Thyroid gland (tissue), 4 donors: ENCODE measurements at places on chromosomes 2 and 18.

GRCh38 chr2:22893761-22894517 lies 491.0 kb upstream of the KLHL29 start:
- no peak for DNase-seq

DNA sequence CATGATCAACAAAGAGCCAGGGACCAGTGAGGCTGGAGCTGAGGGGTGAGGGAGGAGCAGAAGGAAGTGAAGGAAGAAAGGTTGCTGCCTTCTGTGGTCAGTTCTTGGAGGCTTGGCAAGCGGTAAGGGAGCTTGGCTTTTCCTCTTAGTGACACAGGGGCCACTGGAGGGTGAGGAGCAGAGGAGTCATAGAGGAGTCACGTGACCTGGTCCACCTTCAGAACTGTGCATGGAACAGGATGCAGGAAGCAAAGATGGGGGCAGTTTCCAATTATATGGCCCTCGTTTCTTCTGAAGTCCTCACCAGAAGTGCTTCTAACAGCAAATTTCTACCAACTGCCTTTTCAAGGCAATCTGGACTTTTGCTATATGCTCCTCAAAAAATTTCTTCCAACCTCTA lies 326.9 kb upstream of the SMIM21 start:
- DNase-seq = no peak

DNA sequence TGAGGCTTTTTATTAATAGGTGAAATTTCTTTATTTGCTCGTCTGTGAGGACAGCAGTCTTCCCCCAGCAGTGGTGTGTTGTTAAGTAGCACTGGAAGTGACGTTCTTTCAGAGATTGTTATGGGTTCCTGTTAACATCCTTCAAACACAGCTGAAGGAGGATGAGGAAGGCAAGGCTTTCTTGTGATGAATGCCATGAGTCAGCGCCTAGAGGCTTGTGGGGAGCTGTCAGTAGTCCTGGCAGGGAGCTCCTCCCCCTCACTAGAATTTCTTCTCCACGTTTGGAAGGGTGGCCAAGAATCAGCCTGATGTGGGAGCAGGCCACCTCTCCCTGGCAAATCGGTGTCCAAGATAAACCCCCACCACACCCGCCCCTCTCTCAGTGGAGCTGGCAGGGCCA lies 113.2 kb downstream of the ARHGEF4 start:
- DNase-seq = no peak

DNA sequence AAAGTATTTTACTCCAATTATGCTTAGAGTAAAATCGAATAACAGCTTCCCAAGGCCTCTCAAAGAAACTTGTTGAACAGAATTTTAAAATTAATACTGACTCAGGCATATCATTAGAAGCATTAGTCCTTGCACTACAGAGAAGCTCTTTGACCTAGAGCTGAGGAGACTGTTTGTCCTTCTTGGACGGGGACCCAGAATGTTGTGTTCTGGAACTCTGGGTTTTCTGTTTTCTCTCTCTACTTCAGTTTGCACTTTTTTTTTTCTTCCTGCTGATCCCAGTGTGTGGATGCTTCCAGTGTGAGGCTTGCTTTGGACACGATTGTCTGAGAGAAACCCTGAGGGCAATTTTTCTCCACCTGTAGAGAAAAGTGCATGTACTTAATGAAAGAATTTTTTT lies 847.6 kb downstream of the SOCS6 start:
- DNase-seq = peak; percentile 4

DNA sequence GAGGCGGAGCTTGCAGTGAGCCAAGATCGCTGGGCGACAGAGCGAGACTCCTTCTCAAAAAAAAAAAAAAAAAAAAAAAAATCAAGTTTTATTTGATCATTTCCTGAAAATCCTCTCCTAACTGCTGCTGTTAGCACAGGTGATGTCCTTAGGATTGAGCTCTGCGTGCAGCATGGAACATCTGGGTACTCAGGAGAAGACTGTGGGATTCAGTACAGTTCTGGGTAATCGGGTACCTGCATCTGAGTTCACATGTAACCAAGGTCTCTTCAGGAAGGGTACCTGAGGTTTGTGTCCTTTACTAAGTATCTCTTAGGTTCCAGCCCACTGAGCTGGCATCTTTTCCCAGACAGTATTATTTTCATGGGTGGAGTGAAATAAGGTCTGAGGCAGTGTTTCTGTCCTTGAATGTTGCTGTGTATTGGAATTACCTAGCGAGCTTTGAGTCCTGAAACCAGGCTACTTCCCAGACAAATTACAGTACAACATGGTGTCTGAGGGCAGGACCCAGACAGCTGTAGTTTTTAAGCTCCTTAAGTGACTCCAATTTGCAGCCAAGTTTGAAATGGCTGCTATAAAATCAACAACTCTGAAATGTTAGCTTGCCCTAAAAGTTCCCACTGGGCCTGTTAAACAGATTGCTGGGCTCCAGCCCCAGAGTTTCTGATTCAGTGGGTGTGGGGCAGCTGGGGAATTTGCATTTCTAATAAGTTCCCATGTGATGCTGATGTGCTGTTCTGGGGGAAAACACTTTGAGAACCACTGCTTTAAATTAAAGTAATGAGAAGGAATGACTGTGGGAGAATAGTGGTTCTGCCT lies 120.5 kb downstream of the PMAIP1 start:
- peak; percentile 75 for DNase-seq

GRCh38 chr18:70373042-70373519 lies 84.2 kb downstream of the SOCS6 start:
- no peak for DNase-seq

DNA sequence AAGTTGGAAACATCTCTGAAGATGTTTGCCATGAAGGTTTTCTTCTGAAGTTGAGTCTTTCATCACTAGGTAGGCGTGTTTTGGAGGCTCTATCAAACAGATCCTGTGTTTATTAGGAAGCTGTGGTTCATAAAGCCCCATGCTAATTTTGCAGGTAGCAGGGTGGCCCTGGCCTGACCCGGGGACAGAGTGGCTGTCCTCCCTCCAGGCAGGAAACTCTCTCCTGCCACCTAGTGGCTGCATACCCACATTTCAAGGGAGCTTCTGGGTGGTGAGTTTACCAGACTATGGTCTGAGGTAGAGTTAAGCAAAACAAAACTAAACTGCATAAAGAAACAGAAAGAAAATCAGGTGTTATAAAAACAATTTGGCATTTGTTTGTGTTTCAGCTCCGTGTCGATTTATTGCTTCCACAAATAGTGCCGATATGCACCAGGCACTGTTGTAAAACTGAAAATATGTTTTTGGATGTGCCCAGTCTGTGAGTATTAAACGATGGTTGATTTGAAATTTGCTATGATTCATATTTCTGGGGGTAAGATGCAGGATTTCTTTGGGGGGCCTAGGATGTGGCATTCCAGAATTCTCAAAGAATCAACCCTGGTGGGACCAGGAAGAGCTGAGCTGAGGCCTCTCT lies 26.0 kb upstream of the IL37 start:
- DNase-seq = peak; percentile 11

DNA sequence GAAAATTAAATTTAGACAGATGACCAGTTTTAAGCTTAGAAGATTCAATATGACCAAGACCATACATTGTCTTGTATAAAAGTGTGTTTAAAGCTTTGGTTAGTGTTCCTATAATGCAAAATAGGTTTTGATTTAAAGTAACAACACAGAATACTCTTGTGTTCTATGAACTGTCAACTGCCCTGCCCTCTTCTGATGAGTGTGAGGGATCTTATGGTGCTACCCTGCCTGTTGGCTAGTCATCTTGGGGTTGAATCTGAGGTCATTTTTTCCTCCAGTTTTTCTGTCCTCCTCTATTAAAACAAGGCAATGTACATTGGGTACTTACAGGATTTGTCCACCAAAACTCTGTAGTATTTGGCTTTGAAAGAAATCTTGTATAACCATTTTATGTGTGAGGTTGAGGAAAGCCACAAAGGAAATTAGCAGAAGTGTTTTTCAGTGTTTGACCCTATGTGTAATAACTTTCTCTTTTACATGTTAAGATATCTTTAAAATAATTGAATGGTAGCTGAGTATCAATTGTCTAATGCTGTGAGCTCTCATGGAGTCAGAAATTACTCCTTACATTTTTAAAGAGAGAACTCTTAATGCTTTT lies 129.1 kb downstream of the SPTBN1 start:
- DNase-seq = no peak

GRCh38 chr18:27411911-27412310 lies 226.8 kb upstream of the CHST9 start:
- no peak for DNase-seq

- no peak for DNase-seq
Measured at GRCh38 chr2:156464106-156464505, 27.9 kb downstream of the GPD2 start.

DNA sequence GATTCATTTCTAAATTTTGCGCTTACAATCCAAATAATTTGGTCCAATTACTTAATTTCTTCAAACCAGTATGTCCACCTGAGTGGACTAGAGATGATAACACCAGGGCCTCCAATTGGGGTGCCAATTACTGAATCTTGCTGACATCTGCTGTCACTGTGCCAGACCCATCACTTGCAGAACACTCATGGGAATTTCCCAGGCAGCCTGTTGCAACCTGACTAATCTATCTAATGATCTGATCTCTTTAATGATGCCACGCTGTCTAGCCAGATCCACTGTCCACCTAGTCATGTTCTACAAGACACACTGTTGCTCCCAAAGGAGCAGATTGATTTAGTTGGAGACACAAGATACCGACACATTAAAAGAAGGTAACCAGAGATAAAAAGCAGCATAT lies 11.8 kb upstream of the LRP1B start:
- DNase-seq = no peak

DNA sequence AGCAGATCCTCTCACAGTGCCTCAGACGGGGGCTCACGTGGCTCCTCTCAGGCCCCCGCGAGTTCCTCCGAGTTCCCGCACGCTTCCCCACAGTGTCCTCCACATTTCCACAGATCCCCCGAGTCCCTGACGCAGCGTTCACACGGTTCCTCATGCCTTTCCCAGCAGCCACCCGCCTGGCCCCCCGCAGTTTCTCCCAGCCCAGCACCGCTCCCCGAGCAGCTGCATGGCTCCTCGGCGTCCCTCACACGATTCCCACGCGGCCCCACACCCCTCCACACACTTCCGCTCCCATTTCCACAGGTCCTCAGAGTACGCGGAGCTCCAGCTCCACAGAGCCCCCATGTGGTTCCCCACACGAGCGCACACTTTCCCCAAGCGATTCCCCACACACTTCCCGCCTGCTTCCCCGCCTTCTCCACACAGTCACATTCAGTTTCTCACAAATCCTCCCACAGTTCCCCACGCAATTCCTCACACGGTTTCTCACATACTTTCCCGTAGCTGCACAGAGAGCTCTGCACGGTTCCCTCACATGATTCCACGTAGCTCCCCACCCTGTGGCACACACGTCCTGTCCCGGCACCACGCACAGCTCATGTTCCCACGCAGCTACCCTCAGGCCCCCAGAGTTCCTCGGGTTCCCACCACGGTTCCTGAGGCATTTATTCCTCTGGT lies 39.9 kb downstream of the KIF1A start:
- no peak for DNase-seq

GRCh38 chr2:207938886-207939285 lies 86.4 kb downstream of the PLEKHM3 start:
- DNase-seq = no peak

GRCh38 chr2:227570615-227571014 lies 28.1 kb upstream of the SCYGR2 start:
- DNase-seq = no peak

DNA sequence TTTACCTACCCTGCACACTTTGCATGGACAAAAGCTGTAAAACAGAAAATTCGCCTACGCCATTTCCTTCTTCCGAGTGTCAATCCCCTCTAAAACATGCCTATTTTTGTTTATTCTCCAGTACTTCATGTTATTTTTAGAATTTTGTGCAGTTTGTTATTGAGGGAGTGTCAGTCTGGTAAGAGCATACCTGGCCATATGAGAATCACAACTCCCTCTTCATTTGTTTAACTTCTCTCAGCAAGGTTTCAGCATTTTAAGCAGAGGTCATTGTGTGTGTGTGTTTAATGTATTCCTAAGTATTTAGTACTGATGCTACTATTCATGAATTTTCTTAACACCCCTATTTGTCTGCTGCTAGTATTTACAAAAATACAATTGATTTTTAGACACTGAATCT lies 49.4 kb downstream of the SMAD2 start:
- DNase-seq = no peak

GRCh38 chr18:39380186-39380725 lies 1814.7 kb upstream of the CELF4 start:
- no peak for DNase-seq

DNA sequence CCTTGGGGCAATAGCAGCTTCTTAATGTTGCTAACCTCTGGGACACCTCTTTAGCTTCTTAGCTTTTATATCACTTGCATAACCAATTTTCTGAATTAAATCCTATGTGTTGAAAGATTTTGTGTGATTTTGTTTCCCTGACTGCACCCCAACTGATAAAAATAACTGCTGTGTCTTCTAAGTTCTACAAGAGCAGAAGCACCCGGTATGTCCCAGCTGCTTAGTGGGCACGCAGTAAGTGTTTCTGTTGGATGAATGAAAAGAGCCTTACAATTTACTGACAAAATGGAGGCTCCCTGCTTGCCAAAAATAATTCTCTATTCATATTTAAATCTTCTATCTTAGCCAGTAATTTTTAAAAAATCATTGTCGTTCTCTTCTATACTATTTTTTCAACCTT lies 53.1 kb upstream of the GALNT5 start:
- no peak for DNase-seq

DNA sequence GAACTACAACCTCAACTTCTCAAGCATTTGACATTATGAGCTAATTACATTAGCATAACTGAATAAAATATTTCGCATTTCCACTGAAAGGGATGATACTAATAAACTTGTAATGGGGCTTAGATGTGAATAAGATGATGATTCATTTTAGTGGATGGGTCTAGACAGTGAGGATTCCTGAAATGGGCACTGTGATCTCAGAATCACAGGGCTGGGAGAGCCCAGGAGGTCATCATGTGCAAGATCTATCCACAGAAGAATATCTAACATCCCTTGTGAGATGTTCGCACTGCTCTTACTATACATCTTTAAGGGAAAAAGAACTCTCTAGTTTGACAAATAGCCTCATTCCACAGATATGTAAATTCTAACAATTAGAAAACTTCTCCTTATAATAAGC lies 245.7 kb downstream of the DYM start:
- DNase-seq = no peak

GRCh38 chr2:191386938-191387536 lies 141.8 kb downstream of the MYO1B start:
- DNase-seq = no peak

- DNase-seq = peak; percentile 20
Measured at GRCh38 chr18:44507729-44508325, 172.9 kb upstream of the SETBP1 start.

- DNase-seq = no peak
Measured at GRCh38 chr18:31484461-31484860, 13.5 kb upstream of the DSG2 start.

- no peak for DNase-seq
Measured at GRCh38 chr2:108409768-108410167, 32.0 kb downstream of the SULT1C4 start.
